Right atrium auricular region (tissue), 2 donors: ENCODE measurements at places on chromosomes 12 and 14.

- H3K36me3 ChIP-seq, result peaks cover 4% of the 10 kb centered on the region
- H3K4me3 ChIP-seq, result no peak overlapping the region
- H3K27me3 ChIP-seq, result no peaks in the 10 kb centered on the region
- no peaks in the 10 kb centered on the region for H3K4me1 ChIP-seq
- H3K27ac ChIP-seq, result peak overlapping the region; percentile 6
Measured at GRCh38 chr12:51012570-51013236, 13.5 kb downstream of the SLC11A2 start.

- H3K27me3 ChIP-seq, result no peaks in the 10 kb centered on the region
- H3K36me3 ChIP-seq, result no peaks in the 10 kb centered on the region
- H3K27ac ChIP-seq, result no peak overlapping the region
- no peak for DNase-seq
- H3K4me3 ChIP-seq, result no peak overlapping the region
Measured at GRCh38 chr12:20493934-20494333, 125.6 kb downstream of the PDE3A start.

DNA sequence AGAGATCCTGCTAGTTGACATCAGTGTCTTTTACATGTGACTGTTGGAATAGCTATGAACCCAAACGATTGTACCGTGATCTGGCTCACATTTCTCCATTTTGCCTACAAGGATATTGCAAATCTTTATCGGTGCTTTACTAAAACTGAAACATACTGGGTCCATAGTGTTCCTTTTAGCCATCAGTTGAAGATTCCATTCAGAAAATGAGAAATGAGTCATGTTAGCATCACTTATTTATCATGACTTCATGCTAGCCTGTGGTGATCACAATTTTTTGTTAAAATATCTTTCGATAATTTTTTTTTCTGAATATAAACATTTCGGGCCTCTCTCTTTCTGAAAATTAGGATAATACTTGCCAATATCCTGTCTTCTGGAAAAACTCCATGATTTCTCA is 210.3 kb downstream of the EGLN3 start:
- H3K4me3 ChIP-seq, result no peak overlapping the region
- DNase-seq, result no peak
- H3K27me3 ChIP-seq, result no peaks in the 10 kb centered on the region
- no peak overlapping the region for H3K27ac ChIP-seq
- H3K4me1 ChIP-seq, result no peaks in the 10 kb centered on the region
- no peaks in the 10 kb centered on the region for H3K36me3 ChIP-seq

DNA sequence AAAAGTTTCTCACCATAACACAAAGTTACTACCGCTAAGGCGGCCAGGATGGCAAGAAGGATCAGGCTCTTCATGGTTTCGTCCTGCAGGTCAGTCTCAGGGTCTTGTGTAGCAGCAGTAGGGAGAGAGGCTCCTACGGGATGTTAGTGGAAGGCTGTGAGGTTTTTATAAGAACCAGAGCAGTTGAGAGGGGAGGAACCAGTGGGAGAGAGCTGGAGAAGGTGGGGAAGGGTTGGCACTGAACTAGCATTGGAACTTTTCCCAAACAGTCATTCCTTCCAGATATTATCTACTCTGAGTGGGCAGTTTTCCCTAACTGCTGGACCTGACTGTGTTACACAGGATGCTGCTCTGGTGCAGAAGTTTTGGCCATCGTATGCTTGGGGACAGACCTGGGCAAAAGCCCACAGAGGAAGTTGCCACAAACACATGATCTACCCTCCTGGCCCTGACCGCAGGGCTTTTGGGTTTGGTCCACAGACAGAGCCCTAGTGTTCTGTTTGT is at the start of gene MGP:
TSS of gene MGP (minus strand) at position 137 of the 504 bp plus-strand sequence. CDS start at position 74, 63 bp downstream.
- peak within 1 kb of the TSS; percentile 50 for H3K4me3 ChIP-seq
- H3K27me3 ChIP-seq, result no peaks in the 10 kb centered on the region
- peak; percentile 82 for DNase-seq

GRCh38 chr12:95836630-95837239 is 22.0 kb upstream of the SNRPF start:
- no peaks in the 10 kb centered on the region for H3K36me3 ChIP-seq
- H3K4me3 ChIP-seq, result no peak overlapping the region

DNA sequence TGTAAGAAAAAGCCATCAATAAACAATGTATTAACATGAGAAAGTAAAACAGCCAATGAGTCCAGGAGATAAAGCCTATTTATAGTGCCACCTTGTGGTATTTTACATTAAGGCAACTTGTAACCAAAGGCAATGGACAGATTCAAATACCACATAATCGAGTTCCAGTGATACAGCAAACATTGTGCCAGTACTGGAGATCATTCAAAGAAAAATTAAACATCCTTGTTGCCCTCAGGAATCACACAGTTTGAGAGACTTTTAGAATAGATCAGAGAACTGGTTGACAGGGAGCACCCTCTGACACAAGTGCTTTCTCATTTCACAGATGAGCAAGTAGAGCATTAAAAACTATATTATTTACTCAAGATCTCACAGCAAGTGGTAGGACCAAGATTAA is 98.1 kb downstream of the DDHD1 start:
- DNase-seq, result no peak
- no peaks in the 10 kb centered on the region for H3K36me3 ChIP-seq
- H3K27me3 ChIP-seq, result no peaks in the 10 kb centered on the region
- no peak overlapping the region for H3K27ac ChIP-seq
- no peak overlapping the region for H3K4me3 ChIP-seq
- no peaks in the 10 kb centered on the region for H3K4me1 ChIP-seq

- H3K36me3 ChIP-seq, result peaks cover 10% of the 10 kb centered on the region
- H3K27me3 ChIP-seq, result no peaks in the 10 kb centered on the region
- H3K4me3 ChIP-seq, result no peak overlapping the region
- peak overlapping the region; percentile 33 for H3K27ac ChIP-seq
- H3K4me1 ChIP-seq, result no peaks in the 10 kb centered on the region
- DNase-seq, result no peak
Measured at GRCh38 chr14:102277874-102278630, 26.9 kb downstream of the MOK start.

GRCh38 chr14:65879248-65880009 is 466.9 kb downstream of the FUT8 start:
- no peaks in the 10 kb centered on the region for H3K27me3 ChIP-seq
- no peak for DNase-seq
- H3K4me3 ChIP-seq, result no peak overlapping the region
- H3K27ac ChIP-seq, result no peak overlapping the region
- no peaks in the 10 kb centered on the region for H3K36me3 ChIP-seq

- no peak overlapping the region for H3K4me3 ChIP-seq
- no peaks in the 10 kb centered on the region for H3K4me1 ChIP-seq
- H3K27ac ChIP-seq, result no peak overlapping the region
- DNase-seq, result no peak
- no peaks in the 10 kb centered on the region for H3K36me3 ChIP-seq
Measured at GRCh38 chr12:94736820-94737219, 86.5 kb upstream of the TMCC3 start.

DNA sequence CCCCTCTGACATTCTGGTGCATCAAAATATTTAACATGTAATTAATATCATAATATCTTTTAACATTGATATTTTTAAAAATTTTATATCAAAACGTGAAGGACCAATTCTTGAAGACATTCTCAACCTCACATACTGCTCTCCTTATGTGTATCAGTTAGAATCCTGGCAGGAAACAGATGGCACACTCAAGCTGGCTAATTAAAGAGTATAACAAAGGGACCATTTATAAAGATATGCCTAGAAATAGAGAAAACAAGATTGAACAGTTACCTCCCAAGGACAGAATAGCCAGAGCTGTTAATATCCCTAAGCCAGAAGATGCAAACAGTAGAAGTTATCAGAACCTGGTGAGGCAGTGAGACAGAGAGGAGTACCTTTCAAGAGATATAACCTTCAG is 368.7 kb downstream of the NELL2 start:
- no peaks in the 10 kb centered on the region for H3K27me3 ChIP-seq
- no peak overlapping the region for H3K27ac ChIP-seq

- no peak overlapping the region for H3K27ac ChIP-seq
- no peak for DNase-seq
- H3K4me1 ChIP-seq, result no peaks in the 10 kb centered on the region
- H3K36me3 ChIP-seq, result no peaks in the 10 kb centered on the region
- no peak overlapping the region for H3K4me3 ChIP-seq
Measured at GRCh38 chr12:90965204-90965603, 10.2 kb upstream of the CCER1 start.

GRCh38 chr14:98137131-98138025 is 1134.6 kb downstream of the BCL11B start:
- no peak overlapping the region for H3K4me3 ChIP-seq
- H3K27me3 ChIP-seq, result no peaks in the 10 kb centered on the region
- no peak overlapping the region for H3K27ac ChIP-seq
- H3K4me1 ChIP-seq, result no peaks in the 10 kb centered on the region
- H3K36me3 ChIP-seq, result no peaks in the 10 kb centered on the region

GRCh38 chr12:132428936-132429601 is 60.9 kb upstream of the FBRSL1 start:
- no peaks in the 10 kb centered on the region for H3K36me3 ChIP-seq
- H3K4me1 ChIP-seq, result no peaks in the 10 kb centered on the region
- no peak for DNase-seq
- H3K27me3 ChIP-seq, result no peaks in the 10 kb centered on the region
- no peak overlapping the region for H3K27ac ChIP-seq
- H3K4me3 ChIP-seq, result no peak overlapping the region

DNA sequence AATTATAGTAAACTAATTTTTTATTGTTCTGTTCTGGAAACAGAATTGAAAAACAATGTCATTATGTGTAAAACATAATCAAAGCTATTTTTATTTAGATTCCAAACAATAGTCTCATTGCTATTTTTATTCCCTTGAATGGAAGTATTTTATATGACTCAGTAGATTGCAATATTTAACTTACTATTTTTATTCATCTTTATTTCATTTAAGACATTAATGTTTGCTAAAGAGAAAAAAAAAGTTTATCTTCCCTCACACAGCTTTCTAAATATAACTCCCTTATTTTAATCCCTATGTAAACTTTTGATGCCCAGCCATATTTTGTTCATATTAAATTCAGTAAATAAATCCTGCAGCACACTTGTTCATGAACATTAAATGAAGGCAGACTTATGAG is 622.4 kb downstream of the SLC6A15 start:
- no peak overlapping the region for H3K27ac ChIP-seq
- no peaks in the 10 kb centered on the region for H3K4me1 ChIP-seq
- no peaks in the 10 kb centered on the region for H3K27me3 ChIP-seq
- no peaks in the 10 kb centered on the region for H3K36me3 ChIP-seq
- DNase-seq, result no peak

GRCh38 chr14:33930439-33930838 is 20.4 kb downstream of the EGLN3 start:
- H3K36me3 ChIP-seq, result peaks cover 48% of the 10 kb centered on the region
- no peak for DNase-seq
- H3K27me3 ChIP-seq, result no peaks in the 10 kb centered on the region
- no peak overlapping the region for H3K4me3 ChIP-seq

DNA sequence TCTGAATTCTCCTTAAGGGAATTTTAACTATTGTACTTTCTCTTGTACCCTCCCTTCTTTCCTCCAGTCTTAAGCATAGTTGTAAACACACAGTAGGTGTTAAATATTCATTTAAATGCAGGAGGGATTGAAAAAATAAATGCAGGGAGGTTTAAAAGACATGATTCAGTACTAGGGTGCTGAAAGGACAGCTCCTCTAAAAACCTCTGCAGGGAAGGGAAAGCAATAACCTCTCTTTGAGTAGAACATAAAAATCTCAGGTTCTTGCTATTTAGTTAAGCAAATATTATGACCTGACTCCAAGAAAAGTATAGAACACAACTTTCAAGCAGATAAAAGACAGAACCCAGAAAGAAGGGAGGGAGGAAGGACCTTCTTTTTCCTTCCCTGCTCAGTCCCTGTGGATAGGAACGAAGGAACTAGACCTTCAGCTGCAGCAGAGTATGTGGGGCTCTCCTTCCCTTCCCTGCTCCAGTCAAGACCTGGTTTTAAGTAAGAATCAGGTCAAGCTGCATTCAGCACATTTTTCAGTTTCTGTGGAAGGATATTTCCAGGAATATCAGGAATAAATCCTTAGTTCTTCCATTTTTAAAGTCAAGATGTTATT is 4.7 kb downstream of the MAP3K9 start:
- H3K4me3 ChIP-seq, result no peak overlapping the region
- no peak overlapping the region for H3K27ac ChIP-seq
- DNase-seq, result no peak
- no peaks in the 10 kb centered on the region for H3K36me3 ChIP-seq
- H3K4me1 ChIP-seq, result peaks cover 17% of the 10 kb centered on the region

DNA sequence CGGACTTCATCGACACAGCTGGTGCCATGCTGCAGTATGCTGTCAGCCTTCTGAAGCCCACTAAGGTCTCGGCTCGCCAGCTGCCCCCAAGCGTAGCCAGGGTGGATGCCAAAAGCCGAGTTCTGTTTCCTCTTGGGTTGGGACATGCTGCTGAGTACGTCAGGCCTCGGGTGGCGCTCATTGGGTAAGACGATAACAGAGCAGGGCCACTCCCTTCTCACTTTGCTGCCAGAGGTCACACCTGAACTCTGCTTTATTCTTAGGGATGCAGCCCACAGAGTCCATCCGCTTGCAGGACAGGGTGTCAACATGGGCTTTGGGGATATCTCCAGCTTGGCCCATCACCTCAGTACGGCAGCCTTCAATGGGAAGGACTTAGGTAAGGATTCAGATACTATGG is 11.1 kb downstream of the COQ6 start:
- H3K36me3 ChIP-seq, result peaks cover 75% of the 10 kb centered on the region
- no peak for DNase-seq
- no peaks in the 10 kb centered on the region for H3K4me1 ChIP-seq
- H3K27ac ChIP-seq, result no peak overlapping the region
- no peak overlapping the region for H3K4me3 ChIP-seq

DNA sequence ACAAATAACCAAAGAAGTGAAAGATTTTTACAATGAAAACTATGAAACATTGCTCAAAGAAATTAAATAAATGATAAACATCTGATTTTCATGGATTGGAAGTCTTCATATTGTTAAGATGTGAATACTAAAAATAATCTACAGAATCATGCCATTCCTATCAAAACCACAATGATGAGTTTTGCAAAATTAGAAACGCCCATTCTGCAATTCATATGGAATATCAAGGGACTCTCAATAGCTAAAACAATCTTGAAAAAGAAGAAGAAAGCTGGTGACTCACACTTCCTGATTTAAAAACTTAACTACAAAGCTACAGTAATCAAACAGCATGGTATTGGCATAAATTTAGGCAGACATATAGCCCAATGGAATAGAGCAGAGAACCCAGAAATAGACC is 40.2 kb upstream of the CCT2 start:
- no peaks in the 10 kb centered on the region for H3K27me3 ChIP-seq
- no peaks in the 10 kb centered on the region for H3K36me3 ChIP-seq
- DNase-seq, result no peak
- no peaks in the 10 kb centered on the region for H3K4me1 ChIP-seq
- H3K27ac ChIP-seq, result no peak overlapping the region

GRCh38 chr14:79967001-79967400 is 244.3 kb downstream of the DIO2 start:
- no peaks in the 10 kb centered on the region for H3K4me1 ChIP-seq
- no peak for DNase-seq
- no peak overlapping the region for H3K27ac ChIP-seq
- no peaks in the 10 kb centered on the region for H3K27me3 ChIP-seq
- H3K36me3 ChIP-seq, result no peaks in the 10 kb centered on the region
- no peak overlapping the region for H3K4me3 ChIP-seq
